Activated naive CD4-positive, alpha-beta T cell treated with anti-CD3 and anti-CD28 coated beads for 36 hours (primary cell): ENCODE measurements at places on chromosomes 6 and 20.

DNA sequence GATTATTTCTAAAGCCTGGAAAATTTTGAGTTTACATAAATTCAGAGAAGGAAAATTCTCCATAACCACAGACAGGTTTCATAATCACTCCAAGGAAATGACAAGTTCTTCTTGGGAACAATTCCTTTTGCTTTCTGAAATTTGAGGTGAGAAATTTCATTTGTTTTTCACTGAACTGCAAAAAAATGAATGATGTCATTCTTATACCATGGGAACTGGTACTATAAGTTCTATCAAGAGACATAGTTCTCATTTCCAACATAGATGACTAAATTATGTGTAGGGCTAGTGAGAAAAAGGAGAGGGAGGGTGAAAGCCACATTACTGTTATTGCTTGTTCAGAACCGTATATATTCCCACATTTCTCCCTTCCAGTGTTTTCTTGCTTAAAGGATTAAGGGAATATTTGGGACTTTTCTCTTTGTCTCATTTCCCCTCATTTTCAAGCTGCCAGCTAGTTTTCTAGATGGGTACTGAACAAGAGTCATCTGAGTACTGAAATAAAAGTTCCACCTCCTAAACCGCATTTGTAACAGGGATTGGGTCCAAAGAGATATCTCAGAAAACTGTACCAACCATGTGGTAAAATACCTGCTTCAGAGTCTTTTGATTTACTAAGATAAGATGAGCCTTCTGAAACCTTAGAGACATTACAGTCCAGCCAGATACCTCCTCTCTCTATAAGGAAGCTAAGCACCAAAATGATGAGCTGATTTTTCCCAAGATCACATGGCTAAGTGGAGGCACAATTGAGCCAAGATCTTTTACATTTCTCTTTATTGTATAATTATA is 144.3 kb upstream of the PRDM1 start:
- no peak for DNase-seq

DNA sequence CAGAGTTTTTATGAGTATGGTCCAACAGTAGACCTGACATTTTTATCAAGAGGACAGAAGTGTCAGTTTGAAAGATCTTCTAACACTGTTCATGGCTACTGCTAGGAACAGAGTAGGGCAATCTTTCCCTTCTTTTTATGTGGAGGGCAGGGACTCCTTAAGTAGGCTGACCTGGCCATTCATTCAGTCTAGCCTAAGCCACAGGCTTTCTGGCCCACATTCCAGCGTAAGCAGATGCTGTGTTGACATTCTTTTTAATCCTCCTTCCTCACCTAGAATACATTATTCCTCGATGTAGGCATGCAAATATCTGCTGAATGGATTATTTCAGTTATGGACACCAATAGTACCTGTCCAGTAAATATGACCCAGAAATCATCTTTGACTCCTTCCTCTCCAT is 188.3 kb downstream of the ATXN1 start:
- DNase-seq: no peak

DNA sequence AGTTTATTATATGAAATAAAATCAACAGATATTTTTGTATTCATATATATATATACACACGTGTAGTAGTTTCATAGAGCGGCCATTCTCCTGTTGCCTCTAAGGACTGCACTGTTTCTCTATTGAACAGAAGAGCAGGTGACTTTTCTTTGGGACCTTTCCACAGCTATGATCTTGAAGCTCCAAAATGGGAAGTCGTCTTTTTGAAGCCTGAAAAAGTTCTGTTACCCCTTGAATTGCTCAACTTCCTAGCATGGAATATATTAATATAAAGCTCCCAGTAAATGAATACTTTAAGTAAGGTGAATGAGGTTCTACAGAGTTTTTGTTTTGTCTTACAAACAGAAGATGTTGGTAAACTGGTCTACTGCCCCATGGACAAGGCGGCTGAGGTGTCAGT is 42.2 kb upstream of the ADTRP start:
- DNase-seq: no peak

GRCh38 chr20:33863440-33864323 is 52.5 kb downstream of the CHMP4B start:
- no peak for DNase-seq

DNA sequence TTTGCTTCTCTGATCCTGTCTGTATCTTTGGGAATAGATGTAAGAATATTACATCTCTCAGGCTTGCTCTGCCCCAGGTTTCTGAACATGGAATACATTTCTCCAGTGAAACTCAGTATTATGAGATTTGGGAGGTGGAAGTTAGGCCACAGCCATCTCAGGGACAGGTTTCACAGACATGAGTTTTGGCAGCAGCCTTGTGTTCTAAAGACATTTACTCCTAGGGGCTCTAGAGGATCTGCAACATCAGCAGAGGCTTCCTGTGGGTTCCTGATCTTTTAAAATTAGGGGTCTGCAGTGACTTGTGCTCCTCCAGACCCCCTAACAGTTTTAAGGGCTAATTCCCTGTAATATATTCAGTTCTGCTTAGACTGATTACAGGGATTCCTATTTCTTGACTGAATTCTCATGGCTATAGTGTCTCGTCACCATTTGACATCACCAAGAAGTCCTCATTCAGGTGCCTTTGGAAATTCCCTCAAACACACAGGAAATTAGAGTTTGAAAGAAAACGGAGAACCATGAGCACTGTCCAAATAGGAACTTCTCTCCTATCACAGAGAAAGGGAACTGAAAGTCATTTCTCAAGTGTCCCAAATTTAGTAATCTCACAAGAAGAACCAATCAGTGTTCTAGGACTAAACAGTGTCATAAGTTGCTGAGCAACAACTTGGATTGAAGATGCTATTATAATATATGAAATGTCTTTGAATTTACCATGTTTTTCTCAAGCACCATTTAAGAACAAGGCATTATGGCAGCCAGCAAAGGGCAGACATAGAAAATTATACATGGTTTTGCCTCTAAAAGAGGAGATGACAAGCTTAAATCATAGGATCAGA is 2.5 kb upstream of the HLA-DRA start:
- no peak for DNase-seq
